ENCODE measurements at places on chromosomes 12 and 14.

DNA sequence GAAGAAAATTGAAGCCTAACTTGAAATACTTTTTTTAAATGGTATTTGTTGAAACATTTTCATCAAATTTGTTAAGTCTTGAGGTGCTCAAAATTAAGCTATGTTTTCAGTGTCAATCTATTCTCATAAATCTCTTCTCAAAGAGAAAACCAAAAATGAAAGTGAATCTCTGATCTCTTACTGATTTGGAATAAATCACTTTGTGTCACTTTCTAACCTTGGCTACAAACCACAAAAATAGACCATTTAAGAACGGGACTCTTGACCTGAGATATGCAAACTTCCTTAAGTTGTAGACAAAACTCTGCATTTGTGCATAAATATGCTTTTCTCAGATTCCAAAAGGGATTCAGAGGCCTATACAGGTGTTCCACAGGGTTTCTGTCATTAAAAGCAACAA lies 192.9 kb downstream of the SEC23A start:
- no peak for DNase-seq

GRCh38 chr14:91374879-91375702 lies 42.5 kb downstream of the CCDC88C start:
- DNase-seq = peak; percentile 35

DNA sequence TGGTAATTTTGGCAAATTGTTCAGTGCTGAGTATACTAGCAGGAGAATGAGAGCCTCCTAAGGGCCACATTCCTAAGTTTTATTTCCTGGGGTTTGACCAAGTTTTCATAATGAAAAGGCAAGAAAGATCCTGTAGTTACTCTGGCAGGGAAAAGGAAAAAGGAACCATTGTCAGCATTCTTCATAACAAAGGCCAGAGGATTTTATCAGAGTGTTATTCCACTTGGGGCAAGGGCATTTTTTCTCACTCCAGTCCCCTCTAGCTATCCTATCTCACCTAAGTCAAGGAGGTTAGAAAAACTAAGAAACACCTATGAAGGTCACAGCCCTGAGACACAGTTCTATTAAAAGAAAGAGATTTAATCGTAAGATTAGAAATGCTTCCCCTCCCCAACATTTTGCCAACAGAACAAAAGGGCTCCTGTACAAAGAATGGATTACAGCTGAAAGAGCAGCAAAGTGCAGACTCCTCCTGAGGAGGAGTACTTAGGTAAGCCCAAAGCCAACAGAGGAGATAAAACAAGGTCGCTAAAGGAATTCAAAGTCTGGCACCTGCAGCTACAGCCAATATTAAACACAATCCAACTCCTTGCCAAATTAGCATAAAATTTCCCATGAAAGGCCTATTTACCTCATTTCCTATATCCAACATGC lies 162.4 kb downstream of the GALC start:
- DNase-seq = no peak

GRCh38 chr14:61298824-61299223 lies 17.7 kb upstream of the TMEM30B start:
- DNase-seq = no peak

GRCh38 chr12:6778217-6778573 lies 5.9 kb downstream of the LAG3 start:
- no peak for DNase-seq

DNA sequence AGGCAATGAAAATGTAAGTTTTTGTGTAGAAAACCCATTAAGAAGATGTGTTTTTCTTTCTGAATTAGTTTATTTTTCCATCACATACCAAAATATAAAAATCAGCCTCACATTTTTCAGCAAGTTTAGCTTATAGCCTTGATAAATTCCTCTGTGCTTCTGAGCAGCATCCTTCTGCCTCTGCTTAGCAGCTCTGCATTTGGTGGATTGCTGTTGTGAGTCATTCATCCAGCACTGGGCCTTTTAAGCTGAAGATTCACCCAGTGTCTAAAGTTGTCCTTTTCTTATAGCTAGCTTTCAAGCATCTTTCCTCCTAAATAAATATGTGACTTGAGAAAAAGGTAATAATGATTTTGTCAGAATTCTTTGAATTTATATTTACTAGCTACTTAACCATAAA lies 206.1 kb downstream of the PCNX1 start:
- no peak for DNase-seq

GRCh38 chr14:91401751-91402150 lies 15.9 kb downstream of the CCDC88C start:
- DNase-seq = no peak

DNA sequence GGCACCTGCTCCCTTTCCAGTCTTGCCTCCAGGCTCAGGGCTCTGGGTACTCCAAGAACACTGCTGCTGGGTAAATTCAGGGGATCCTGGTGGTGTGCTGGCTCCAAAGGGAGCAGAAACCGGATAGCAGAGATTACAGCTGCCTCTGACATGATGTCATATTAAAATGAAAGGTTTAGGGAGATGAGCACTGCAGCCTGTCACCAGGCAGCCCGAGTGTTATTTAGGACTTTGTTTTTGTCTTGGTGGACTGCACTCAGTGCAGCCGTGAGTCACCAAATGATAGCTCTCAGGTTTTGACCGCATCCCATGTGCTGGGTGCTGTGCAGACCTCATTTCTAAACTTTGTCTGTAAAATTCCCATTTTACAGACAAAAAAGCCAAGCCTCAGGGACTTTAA lies 266.0 kb upstream of the CRY1 start:
- no peak for DNase-seq

GRCh38 chr12:6266971-6267721 lies 43.3 kb upstream of the PLEKHG6 start:
- DNase-seq = no peak

- no peak for DNase-seq
Measured at GRCh38 chr14:88831284-88831683, 6.8 kb downstream of the TTC8 start.

GRCh38 chr14:103683139-103683538 lies 32.1 kb downstream of the XRCC3 start:
- no peak for DNase-seq

DNA sequence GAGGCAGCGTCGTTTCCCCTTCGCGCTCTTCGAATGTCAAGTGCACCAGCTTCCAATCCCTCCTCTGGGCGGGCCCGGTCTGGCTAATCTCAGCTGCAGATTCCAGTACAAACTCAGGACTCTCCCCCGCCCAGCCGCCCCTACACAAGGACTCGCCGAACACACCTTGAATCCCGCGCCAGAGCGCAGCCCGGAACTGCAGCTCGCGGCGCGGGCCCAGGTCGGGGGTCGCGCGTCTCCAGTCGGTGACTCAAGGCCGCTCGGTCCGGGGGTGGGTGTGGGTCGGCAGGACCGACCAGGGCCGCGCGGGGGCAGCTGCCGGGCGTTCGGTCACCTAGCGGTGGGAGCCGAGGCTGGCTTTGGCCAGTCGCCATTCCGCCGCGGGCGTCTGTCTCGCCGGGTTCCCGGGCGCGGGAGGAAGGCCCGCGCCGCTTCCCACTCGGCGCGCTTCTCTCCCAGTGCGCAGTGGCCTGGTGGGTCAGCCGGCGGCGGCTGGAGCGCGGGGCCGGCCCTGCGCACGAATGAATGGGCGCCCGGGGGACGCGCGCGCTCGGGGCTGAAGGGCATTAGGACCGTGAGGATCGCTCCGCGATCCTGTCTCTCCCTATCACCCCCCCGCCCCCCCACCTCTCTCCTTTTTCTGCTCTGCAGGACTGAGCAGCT lies at the start of gene GALNT16:
Gene GALNT16, plus strand, starts transcription at position 632 of the 663 bp plus-strand sequence. CDS start 133 bp downstream, outside the sequence.
- no peak for DNase-seq

- no peak for DNase-seq
Measured at GRCh38 chr12:104329707-104330532, 26.4 kb downstream of the EID3 start.

- DNase-seq = no peak
Measured at GRCh38 chr12:26632756-26633155, 200.2 kb downstream of the ITPR2 start.

DNA sequence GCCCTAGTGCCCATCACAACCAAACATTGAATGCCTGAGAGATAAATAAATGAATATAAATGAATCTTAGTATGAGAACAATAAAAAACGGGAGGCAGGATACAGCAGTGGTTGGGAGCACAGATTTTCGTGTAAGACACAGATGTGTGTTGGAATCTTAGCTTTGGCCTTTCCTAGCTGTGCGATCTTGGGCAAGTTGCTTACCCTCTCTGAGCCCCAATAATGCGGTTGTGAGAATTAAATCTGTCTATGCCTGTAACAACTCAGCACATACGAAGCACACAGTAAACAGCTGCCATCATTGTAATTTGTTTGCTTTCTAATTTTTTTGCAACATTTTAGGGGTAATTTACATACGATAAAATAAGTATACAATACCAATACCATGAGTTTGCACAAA lies 89.8 kb downstream of the SRRM4 start:
- no peak for DNase-seq

GRCh38 chr12:124616394-124617221 lies 49.2 kb upstream of the NCOR2 start:
- DNase-seq = no peak

DNA sequence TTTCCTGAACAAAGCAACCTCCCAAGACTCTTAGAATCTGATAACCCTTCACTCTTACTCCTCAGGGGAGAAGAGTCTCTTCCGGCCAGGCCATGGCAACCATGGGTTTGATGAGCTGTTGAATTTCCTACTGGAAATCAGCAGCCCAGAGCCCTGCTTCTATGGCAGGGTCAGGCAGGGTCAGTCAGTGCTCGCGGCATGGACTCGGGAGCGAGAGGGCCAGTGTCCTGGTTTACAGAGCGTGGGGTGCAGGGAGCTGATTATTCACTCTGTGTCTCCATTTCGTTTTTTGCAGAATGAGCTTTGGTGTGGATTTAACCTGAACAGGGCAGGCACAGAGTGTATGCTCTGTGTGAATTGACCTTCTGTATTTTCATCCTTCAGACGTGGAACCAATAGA lies 340.6 kb upstream of the SFSWAP start:
- no peak for DNase-seq

DNA sequence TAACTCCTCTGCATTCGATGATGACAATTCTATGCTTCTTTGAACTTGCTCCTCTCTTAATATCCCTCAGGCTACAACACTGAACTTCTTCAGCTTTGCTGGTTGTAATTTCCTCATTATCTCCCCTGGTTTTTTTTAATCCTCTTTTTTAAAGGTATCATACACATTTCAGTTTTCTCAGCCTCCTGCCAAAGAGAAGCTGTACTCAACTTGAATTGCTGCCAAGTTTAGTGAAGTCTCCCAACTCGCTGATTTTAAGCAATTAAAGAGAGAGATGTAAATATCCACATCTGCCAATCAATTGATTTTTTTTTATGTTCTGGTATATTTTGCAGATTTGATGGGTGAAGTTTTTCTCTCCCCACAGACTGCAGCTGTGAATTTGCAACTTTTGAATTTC lies 817.8 kb downstream of the GALC start:
- no peak for DNase-seq

GRCh38 chr12:52280796-52281560 lies 6.5 kb downstream of the KRT86 start:
- DNase-seq = no peak

- DNase-seq = no peak
Measured at GRCh38 chr14:54664961-54665360, 98.0 kb downstream of the SAMD4A start.

- no peak for DNase-seq
Measured at GRCh38 chr12:9856151-9856550, 13.0 kb downstream of the CLEC2B start.

- peak; percentile 45 for DNase-seq
Measured at GRCh38 chr12:7142056-7142644, 12.0 kb downstream of the CLSTN3 start.

DNA sequence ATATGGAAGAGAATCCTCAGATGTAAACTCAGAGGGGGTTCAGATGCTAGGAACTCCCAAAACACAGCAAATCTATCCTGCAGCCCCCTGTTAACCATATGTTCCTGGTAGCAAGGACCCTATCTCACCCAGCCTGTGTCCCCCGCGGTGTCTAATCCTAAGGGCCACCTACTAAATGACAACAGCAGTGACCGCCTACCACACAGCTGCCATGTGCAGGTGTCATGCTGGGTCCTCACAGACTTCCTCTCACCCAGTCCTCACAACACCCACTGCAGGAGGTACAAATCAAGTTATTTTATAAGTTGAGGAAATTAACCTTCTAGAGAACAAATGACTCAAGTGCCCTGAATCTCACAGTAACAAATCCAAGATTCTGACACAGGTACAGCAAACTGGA lies 73.9 kb downstream of the ITPK1 start:
- no peak for DNase-seq

DNA sequence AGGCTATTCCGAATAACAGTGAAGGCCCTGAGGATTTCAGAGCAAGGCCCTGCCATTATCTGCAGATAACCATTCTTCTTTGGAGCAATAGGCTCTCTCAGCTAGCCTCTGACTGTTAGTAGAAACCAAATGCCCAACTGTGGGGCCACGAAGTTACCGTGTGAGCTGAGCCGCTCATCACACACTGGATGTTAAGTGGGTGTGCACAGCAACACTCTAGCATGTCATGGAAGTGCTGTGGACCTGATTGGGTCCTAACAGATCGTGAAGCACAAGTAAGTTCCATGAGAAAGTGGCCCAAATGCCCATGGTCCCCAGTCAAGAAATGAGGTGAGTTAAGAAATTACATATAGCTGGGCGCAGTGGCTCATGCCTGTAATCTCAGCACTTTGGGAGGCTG lies 190.4 kb downstream of the ALG10 start:
- no peak for DNase-seq

- DNase-seq = no peak
Measured at GRCh38 chr14:82647088-82647810, 1113.6 kb upstream of the SEL1L start.

- no peak for DNase-seq
Measured at GRCh38 chr12:121717041-121717699, 4.6 kb downstream of the TMEM120B start.

GRCh38 chr14:27253966-27254365 lies 656.1 kb upstream of the NOVA1 start:
- no peak for DNase-seq
